RCC 7860 (cell line): ENCODE measurements at places on chromosomes 3 and 15.

- DNase-seq, result no peak
Observed at GRCh38 chr3:154224866-154225265, 99.4 kb downstream of the DHX36 start.

- no peak for DNase-seq
Observed at GRCh38 chr3:47533481-47533880, 20.0 kb upstream of the ELP6 start.

GRCh38 chr3:143924522-143925285 lies 46.9 kb upstream of the DIPK2A start:
- DNase-seq, result no peak

DNA sequence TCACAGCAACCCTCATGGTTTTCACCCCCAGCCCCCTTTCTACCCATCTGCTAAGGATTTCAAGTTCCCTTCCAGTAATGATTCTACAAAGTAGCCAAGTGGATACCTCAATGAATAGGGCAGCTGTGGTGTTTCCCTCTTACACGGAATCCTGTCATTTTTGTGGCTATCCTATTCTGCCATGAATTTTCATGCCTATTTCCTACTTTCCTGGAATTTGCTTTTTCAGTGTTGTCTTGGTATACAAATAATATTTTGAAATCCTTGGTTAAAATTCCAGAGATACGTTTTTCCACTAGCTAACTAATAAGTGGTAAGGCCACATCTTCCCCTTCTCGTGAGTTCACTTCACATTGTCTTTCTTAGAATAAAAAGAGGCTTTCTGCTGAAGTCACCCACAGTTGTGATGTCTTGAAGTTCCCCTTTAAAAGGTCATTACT lies 7.5 kb downstream of the ADPRH start:
- no peak for DNase-seq

DNA sequence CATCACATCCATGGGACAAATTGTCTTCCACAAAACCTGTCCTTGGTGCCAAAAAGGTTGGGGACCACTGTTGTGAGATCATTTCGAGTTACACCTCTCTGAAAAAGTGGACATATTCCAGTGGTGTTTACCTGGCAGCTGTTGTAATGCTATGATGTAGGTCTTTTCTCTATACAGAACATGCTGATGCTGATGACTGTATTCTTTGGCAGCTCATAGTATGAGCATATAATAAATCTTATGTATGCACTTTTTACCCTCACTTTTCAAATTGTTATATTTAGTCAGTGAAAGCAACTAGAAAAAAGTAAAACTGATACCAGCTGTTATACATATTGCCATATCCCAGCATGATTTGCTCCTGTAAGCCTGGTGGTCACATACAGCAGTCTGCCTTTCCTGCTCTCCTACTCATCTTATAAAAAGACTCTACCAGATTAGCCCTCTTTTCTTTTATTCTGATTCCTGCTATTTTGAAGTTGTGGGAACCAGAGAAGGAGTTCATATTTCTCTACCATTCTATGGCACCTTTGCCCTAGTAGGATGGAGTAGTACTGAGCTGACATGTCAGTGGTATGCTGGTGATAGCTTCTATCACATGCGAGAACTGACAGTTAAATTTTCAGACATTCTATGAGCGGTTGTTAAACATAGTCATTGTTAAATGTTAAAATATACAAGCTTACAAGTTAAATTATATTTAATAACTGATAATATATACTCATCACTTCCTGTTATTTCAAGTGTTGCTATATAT lies 128.7 kb downstream of the FNDC3B start:
- DNase-seq, result no peak
